HTR-8/SVneo (cell line): ENCODE measurements at places on chromosomes 3 and 15.
A peak's percentile ranks its signal among the peaks of the same experiment; 100 is the strongest.

GRCh38 chr3:159250961-159251360 lies 449.1 kb downstream of the MFSD1 start:
- no peak for DNase-seq

- DNase-seq: no peak
These were observed 394.6 kb downstream of the FEZF2 start for GRCh38 chr3:61978460-61979419.

- DNase-seq: no peak
These were observed 71.3 kb downstream of the NUP210 start for GRCh38 chr3:13348661-13349396.

DNA sequence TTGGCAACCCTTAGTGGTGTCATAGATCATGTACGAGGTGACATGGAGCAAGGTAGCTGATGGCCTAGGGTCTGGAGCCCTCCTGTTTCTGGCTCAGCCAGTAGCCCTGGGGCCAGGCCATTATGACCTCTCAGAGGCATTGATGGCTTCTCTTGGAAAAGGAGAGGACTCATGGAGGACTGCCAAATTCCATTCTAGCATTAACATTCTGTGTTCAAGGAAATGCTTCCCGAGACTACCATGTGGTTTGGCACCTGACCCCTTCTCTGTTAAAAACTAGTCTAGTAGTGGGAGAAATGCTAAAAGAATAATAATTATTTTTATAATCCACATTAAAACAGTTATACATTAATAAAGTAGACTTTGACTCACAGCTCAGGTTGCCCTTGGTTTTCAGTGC lies 40.2 kb upstream of the ADAMTSL3 start:
- no peak for DNase-seq

GRCh38 chr15:51051776-51052175 lies 42.9 kb downstream of the TNFAIP8L3 start:
- no peak for DNase-seq

- no peak for DNase-seq
These were observed 15.2 kb downstream of the EIF4E3 start for GRCh38 chr3:71709908-71710511.

GRCh38 chr3:5194341-5194740 lies 6.8 kb downstream of the EDEM1 start:
- no peak for DNase-seq

GRCh38 chr15:92098869-92099268 lies 245.4 kb downstream of the SLCO3A1 start:
- no peak for DNase-seq

DNA sequence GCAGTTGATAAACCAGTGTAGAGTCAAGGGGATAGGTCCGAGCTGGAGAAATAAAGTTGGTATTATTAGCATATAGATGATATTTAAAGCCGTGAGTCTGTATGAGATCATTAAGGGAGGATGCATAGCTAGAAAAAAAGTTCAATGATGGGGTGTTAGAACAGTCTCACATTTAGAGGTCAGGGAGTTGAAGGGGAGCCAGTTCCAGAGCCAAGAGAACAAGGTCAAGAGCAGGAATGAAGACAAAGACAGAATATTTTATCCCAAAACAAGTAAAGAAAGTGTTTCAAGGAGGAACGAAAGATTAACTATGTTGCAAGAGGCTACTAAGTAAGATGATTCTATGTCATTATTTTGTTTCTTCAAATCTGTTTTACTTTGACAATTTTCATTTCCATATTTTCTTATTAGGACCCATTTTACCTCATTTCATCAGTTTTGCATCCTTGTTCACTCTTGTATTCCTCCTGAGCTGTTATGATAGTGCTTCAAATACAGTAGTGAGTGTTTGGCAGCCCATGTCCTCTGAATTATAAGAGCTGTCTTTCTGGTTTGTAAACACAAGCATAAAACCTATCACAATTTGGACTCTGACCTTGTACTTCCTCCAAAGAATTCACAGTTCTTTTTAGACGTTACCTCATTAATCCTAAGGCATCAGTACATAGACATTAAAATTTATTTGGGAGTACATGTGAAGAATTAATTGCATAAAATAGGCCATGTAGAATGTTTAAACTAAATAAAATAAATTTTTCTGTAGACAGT lies 695.7 kb upstream of the NECTIN3 start:
- DNase-seq: no peak

- peak; percentile 44 for DNase-seq
These were observed 54.9 kb upstream of the SNRK start for GRCh38 chr3:43231276-43232000.

GRCh38 chr15:36880913-36881460 lies 219.4 kb downstream of the MEIS2 start:
- DNase-seq: no peak

DNA sequence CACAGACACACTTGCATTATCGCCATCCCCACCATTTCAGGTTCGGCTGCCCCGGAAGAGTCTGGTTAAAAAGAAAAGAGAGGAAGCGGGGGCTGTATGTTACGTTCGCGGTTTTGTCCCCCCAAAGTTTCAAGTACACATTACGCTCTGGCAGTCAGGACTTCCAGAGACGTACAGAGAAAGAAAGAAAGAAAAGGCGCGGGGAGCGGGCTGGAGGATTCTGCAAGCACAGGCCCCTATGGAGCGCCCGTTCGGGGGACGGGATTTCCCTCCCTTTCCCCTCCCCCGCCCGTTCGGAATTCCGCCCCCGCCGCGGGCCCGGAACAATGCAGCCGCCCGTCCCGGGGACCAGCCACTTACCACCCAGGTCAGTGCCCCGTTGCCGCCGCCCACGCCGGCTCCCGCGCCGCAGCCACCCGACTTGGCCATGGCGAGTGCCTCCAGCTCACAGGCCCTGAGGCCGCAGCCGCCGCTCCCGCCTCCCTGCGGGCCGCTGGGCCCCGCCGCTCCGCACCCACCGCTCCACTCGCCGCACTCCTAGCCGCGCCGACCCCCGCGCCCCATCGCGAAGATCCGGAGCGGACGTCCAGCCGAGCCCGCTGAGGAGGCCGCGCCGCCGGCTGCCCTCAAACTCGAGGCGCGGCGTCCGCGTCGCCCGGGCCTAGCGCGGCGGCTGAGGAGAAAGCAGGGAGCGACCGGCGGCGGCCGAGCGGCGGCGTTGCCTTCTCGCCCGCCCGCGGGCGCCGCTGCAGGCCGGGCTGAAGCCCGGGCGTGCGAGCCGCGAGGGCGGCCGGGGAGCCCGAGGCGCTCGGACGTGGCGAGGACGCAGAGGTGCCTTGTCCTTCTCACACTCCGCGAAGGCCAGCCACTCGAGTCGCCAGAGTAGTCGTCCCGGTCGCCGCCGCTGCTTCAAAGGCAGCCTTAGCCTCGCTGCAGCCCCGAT lies 567 bp downstream of the TOP2B start:
- DNase-seq: no peak

- no peak for DNase-seq
These were observed 74.4 kb upstream of the WNT7A start for GRCh38 chr3:13954266-13954665.

- DNase-seq: no peak
These were observed 104.2 kb downstream of the MYH15 start for GRCh38 chr3:108406063-108406660.

DNA sequence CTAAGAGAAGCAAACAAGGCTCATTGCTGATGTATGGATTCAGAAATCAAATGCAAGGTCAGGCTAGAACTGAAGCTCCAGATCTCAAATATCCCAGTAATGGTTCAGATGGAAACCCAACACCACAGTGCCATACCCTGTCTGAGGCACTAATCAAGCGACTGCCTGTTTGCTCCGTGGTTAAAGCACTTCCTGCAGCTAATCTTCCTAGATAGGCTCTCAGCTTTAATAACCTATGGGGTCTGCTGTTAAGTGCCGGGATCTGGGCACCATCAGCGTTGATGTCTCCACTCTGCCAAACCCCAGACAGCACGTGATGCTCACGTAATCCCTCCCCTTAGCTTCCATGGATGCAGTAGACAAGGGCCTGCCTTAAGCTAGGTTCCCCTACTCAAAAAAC lies 262.6 kb downstream of the MECOM start:
- DNase-seq: no peak

DNA sequence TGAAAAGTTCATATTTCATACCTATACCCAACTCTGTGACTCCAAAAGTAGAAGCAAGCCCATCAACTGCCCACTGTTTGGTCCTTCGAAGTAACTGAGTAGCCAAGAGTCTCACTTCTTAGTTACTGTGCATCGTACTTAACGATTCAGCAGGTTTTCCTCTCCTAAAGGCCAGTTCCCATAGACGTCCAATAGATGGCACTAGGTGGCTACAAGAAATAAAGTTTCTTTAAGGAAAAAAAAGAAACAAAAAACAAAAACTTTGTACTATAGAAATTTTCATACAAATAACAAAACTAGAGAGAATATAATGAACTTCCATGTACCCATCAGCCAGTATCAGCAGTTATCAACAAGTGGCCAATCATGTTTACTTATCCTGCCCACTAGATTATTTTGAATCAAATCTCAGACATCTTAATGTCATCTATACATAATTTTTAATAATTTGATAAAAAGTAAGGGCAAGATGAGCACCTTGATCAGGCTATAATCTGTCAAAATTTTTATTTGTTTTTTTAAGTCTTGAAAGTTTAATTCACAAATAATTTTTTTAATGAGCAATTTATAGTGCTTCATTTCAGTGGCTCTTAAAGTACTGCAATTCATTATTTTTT lies 63.8 kb upstream of the ACP3 start:
- peak; percentile 33 for DNase-seq

DNA sequence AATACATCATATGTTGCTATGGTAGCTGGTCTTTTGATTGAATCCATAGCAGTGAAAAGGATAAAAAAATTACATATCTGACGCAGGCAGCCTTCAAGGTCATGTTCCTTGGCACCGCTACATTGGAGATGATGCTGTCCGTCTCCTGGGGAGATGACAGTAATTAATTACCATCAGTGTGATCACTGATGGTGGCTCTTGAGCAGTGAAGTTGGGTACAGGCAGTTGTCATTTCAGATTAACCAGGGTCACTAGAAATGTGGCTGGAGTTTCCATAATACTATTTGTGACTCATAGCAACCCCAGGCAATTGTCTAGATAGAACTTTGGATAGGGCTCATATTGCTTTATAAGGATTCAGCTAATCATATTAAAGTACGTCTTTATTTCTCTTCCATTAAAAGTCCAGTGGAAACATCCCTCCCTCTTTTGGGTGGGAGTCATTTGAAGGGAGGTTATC lies 136.3 kb downstream of the THSD4 start:
- DNase-seq: no peak

- no peak for DNase-seq
These were observed 46.2 kb downstream of the ABTB1 start for GRCh38 chr3:127718916-127719290.

- DNase-seq: no peak
These were observed 26.6 kb downstream of the CA12 start for GRCh38 chr15:63354821-63355650.

DNA sequence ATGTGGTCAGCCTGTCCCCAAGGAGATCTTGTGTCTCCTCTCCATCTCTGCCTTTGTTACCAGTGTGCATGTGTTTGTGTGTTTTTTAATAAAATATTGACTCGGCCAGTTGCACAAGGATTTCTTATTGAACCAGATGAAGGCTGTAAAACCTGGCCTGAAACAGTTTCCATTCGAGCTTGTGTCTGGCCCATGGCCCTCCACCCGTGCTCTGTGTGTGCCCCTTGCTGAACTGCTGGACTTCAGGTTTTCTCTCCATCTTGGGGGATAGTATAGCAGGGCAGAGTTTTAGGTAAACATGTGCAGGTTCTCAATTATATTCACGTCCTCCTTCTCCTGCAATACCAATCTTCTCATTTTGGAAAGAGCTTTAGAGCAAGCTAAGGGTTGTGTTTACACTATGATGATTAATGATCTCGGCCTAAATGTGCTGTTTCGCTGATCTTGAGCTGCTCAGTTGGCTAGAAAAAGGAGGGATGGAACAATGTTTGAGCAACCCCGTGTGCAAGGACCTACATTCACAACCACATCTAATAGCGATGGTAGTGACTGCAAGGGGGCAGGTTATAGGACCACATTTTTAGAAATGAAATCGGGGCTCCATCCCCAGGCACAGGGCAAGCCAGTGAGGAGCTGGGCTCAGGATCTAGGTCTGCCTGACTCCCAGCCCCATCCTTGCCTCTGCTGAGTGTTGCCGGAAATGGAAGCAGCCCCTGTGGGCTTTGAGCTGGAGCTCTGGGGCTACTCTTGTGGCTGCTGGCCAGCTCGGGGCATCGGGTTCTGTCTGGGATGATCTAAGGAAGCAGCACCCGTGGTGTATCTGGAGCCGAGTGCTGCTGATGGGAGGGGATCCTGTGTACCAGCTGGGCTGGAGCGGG lies 47.7 kb downstream of the CMTM6 start:
- no peak for DNase-seq

DNA sequence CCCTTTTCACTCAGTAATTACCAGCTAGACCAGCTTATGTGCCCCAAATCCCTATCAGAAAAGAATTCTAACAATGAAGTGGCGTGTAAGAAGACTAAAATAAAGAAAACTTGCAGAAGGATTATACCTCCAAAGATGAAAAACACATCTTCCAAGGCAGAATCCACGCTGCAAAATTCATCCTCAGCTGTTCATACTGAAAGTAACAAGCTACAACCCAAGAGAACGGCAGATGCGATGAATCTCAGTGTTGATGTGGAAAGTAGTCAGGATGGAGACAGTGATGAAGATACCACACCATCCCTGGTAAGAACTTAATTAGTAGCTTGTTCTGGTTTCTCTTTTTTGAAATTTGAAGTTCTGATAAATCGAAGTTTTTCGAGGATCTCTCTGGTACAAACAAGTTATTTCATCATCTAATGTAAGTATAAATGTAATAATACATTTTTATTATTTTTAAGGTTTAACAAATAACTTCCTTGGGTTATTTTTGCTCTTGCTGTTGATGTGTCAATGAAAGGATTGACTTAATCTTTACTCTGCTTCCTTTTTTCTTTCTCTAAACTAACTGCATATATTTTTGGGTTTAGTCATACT lies 1.4 kb downstream of the WDR76 start:
- no peak for DNase-seq

DNA sequence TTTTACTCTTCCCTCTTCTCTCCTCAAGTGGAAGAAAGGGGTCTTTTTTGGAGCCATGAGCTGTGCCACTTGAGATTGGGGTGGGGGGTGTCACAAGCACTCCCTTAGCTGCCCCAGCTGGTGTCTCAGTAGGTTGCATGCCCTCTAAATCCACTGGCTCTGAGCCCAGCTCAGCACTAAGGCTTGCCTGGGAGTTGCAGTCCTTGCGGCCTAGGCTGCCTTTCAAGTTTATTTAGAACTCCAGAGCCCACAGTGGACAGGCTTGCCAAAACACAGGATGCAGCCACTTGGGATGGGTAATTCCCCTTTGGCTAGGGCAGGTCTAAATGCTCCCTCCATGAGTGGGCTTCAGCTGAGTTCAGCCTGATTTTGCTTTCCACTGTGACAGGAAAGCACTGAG lies 24.7 kb downstream of the C3orf20 start:
- no peak for DNase-seq

DNA sequence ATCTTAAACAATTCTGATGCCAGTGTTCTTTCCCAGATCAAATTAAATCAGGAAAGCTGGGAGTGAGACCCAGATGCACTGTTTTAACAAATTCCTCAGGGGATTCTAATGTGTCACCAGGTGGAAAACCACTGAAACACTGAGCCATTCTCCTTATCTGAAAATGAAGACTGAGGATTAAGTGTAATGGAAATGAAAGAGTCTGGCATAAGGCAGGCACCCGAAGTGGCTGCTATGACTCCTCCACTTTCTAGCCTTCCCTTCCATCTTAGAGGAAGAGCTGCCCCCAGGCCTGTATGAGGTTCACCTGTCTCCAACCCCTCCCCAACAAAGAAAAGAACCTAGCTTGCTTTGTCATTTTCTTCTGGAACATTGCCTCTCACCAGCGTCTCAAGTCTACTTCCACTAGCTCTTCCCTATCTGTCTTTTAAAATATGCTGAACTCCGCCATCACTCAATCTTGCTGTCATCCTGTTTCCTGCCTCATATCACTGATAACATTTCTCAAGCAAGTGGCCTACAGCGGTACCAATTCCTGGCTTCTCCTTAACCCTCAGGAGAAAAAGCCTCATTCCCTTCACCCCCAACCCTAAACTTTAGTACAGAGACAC lies 13.7 kb upstream of the ABHD2 start:
- DNase-seq: no peak
